Pulmonary artery endothelial cell (primary cell): ENCODE measurements at places on chromosomes 5 and 9.

- no peak for DNase-seq
Measured at GRCh38 chr9:131598121-131598520, 52.8 kb downstream of the PRRT1B start.

- no peak for DNase-seq
Measured at GRCh38 chr9:138052635-138053320, 175.2 kb downstream of the CACNA1B start.

- DNase-seq: no peak
Measured at GRCh38 chr9:76530458-76531110, 71.6 kb downstream of the GCNT1 start.

DNA sequence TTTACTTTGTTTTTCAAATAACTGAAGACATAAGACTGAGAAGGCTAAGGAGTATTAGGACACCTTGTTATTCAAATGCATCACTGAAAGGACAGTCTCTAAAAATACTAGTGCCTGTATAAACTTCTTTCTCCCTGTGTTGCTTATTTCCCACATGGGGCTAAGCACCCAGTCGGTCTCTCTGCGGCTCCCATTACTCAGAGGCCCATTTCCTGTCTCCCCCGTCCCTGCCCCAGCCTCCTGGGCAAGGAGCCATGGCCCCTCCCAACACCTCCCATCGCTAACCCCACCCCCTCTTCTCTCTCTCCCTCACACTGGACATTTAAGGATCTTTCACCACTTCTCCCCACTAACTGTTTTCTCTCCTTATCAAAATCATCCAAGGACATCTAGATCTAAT is 81.9 kb downstream of the EBF1 start:
- DNase-seq: no peak

- DNase-seq: no peak
Measured at GRCh38 chr5:148820461-148821395, 5.7 kb upstream of the ADRB2 start.

- DNase-seq: no peak
Measured at GRCh38 chr9:111896942-111897600, 457 bp downstream of the UGCG start.

GRCh38 chr9:132590318-132591182 is 8.1 kb downstream of the BARHL1 start:
- DNase-seq: no peak

DNA sequence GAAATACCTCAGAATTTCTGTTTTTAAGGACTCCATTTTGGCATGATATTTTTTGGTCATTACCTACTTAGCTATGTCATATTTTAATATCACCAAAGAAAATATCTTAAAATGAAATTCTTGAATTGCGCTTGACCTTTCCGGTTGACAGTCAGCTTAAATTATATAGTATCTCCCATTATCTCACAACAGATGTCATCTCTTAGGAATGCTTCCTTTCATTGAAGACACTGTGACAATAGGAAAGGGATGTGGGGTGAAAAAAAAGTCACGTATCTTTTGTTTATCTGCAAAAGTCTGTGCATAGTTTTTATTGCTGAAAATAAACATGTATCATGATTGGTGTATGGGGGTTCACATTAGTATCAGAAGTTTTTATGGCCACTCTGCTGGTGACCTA is 105.8 kb downstream of the INVS start:
- no peak for DNase-seq

- no peak for DNase-seq
Measured at GRCh38 chr5:134510970-134511795, 14.3 kb upstream of the JADE2 start.

DNA sequence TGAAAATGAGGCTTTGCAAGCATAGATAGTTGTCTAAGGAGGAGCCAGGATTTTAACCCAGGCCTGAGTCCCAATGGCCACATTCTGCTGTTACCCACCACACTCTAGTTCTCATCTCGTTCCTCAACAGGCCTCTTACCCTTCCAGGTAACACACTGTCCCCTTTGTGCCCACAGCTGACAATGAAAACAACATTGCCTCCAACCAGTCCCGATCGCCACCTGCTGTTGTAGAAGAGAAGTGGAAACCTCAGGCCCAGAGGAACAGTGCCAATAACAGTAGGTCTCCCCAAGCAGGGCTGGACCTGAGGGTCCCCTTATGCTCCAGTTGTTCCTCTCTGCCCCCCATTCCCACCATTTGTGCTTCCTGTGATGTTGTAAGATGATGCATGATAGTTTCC is 30.4 kb downstream of the AMBP start:
- DNase-seq: no peak

DNA sequence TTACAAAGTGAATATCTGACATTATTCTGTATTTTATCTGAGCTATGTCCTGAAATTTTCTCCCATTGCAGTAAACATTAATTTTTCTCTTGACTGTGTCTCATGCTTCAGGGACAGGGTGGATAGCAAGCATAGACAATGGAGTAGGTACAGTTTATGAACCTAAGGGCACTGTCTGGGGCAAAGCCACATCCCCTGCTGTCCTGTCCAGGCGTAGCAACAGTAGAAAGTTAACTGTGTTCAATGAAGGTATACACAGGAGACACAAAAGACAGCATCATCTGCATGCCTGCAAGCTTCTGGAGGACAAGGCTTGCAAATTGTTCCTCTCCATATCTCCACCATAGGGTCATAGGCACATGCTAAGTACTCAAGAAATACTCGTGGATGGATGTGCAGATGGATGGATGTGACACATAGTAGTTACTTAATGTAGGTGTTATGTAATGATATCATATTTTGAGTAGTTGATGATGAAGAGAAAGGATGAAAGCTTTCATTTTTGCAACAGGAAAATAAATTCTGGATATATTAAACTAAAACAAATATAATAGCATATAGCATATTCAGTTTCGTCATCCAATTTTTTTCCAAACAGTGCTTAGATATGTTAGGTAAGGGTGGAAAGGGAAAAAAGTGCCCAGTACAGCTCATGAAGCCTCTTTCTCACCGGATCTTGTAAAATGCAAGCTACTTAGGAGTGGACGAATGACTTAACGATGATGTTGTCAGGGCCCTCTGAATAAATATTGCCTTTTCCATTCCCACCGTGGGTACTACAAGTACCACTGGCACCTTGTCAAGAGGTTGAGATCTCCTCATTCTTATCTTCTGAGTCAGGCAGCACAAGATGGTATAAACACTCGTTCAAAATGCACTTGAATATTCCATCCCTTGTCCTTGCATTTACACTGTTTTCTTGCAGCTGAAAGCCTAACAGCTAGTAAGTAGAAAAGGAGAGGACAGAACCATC is 19.9 kb upstream of the ZSWIM6 start:
- DNase-seq: peak; percentile 91

DNA sequence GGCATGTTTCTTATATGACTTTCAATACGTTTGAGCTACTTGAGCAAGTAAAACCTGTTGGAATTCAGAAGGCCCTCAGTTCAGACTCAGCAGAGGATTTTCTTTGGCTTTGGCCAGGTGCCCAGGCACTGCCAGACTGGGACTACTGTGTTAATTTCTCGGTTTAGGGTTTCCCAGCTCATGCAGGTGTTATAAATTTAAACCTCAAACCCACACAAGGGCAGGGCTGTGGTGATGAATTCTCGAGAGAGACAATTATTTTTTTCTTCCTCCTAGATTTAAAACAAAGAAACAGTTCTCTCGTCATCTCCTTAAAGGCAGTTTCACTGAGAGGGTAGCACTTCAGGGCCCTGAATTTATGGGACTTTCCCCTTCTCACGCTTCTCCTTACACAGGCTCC is 406.0 kb upstream of the PIK3R1 start:
- no peak for DNase-seq

DNA sequence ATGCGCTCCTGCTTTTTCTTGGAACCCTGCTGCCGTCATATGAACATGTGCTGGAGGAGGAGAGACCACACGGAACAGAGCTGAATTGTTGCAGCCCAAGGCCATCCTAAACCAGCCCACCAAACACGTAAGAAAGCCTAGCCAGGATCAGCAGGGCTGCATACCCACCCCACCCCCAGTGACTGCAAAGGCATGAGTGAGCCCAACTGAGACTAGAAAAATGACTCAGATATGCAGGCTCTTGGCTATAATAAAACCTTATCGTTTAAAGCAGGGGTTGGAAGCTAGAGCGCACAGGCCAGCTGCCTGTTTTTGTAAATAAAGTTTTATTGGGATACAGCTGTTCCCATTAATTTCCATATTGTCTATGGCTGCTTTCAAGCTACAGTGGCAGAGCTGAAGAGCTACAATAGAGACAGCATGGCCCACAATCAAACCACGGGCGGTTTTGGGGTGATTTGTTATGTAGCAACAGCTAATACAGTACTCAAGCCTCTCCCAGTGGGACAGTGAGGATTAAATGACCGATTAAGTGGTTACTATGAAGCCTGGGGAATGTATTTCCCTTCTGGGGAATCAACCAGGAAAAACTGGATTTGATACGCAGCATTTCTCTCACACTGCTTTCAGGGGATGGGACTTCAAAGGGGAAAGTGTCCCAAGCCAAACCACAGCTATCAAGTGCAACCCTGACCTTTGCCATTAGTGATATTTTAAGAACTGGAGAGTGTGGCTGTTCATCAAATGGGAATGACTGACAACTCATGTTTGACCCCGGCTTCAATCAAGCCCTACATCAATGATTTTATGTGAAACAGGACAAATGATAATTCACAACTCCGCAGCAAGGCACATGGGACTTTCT is 6.3 kb downstream of the SHB start:
- DNase-seq: no peak

GRCh38 chr5:171700318-171700912 is 85.2 kb upstream of the SMIM23 start:
- DNase-seq: no peak

DNA sequence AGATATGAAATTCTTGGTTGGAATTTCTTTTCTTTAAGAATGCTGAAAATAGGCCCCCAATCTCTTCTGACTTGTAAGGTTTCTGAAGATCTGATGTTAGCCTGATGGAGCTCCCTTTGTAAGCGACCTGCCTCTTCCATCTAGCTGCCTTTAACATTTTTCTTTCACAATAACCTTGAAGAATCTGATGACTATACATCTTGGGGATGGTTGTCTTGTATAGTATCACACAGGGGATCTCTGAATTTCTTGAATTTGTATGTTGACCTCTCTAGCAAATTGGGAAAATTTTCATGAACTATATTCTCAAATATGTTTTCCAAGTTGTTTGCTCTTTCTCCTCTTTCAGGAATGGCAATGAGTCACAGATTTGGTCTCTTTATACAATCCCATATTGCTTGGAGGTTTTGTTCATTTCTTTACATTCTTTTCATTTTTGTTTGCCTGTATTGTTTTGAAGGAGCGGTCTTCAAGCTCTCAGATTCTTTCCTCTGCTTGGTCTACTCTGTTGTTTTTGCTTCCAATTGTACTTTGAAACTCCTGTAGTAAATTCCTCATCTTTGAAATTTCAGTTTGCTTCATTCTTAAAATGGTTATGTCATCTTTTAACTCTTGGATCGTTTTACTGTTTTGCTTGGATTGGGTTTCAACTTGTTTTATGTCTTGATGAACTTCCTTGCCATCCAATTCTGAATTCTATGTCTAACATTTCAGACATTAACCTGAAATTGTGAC is 245.2 kb upstream of the TARS1 start:
- no peak for DNase-seq

DNA sequence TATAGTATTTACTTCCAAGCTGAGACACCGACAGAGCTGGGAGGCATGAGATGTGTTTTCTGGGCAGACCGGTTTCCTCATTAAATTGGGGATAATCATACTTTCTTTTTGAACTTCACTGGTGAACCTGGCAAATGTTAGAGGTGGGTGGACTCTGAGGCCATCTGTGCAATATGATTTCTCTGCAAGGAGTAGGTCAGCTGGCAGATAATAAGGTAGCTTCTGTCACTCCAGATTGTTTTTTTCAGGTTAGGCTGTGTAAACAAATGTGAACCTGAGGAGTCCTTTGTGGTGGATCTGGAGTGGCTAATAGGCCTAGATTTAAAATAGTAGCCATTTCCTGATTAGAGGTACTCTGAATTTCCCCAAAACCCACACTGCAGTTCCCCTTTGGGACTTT is 75.4 kb upstream of the S1PR3 start:
- no peak for DNase-seq

- DNase-seq: no peak
Measured at GRCh38 chr5:4772591-4772990, 367.5 kb upstream of the ADAMTS16 start.

DNA sequence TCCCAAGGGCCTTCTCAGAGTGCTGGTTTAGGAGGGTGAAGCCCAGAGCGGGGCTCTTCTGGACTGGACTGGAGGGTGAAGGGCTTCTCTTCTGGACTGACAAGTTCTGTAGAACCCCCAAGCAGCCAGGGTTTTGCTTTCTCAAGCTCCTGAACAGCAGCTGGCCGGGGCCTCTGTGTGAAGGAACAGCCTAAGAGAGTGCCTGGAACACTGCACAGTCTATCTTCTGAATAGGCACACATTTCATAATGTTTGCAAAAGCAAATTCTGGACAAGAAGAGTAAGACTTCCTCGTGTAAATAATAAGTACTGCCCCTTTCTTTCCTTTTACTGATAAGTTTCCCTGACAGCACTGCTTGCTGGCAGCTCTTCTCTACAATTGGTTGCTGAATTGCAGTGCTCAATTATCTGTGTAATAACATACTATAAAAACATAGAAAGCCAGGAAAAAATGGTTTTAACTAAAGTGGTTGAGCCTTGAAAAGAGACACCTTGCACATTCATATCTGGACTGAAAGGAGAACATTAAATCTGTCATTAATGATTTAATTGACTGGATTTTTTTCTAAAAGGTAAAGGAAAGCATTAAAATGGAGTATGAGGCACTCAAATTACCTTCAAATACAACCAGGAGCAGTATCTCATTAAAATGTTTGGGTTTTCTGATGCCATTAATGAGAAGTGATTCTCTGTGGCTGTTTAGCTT is 20.5 kb downstream of the MAST4 start:
- no peak for DNase-seq

DNA sequence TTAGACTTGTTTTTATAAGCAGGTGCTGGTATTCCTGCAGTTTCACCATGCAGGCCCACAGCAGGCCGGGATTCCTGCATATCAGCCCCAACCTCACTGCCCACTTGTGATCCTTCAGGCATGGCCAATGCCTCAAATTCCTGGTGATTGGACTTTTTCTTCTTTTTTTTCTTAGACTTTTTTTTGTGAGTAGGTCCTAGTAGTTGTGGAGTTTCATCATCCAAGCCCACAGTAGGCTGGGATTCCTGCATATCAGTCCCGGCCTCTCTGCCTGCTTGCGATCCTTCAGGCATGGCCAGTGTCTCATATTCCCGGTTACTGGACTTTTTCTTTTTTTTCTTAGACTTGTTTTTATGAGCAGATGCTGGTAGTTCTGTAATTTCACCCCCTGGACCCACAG is 4.8 kb downstream of the TTF1 start:
- DNase-seq: no peak

- no peak for DNase-seq
Measured at GRCh38 chr5:33736510-33736909, 155.3 kb downstream of the ADAMTS12 start.

DNA sequence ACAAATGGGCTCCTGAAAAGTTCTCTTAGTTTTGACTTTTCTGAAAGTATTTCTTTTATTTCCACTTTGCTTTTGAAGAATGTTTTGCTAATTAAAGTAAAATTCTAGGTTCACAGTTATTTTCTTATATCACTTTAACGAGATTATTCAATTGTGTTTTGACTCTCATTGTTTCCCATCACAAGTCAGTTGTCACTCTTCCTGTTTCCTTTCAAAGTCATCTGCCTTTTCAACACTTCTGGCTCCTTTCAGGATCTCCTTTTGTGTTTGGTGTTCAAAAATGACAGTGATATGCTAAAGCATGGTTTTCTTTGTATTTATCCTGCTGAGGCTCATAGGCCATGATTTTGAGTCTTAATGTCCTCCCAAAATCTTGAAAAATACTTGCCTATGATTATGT is 235.4 kb upstream of the TAS2R1 start:
- DNase-seq: no peak
